ENCODE measurements at places on chromosomes 1 and 21.

DNA sequence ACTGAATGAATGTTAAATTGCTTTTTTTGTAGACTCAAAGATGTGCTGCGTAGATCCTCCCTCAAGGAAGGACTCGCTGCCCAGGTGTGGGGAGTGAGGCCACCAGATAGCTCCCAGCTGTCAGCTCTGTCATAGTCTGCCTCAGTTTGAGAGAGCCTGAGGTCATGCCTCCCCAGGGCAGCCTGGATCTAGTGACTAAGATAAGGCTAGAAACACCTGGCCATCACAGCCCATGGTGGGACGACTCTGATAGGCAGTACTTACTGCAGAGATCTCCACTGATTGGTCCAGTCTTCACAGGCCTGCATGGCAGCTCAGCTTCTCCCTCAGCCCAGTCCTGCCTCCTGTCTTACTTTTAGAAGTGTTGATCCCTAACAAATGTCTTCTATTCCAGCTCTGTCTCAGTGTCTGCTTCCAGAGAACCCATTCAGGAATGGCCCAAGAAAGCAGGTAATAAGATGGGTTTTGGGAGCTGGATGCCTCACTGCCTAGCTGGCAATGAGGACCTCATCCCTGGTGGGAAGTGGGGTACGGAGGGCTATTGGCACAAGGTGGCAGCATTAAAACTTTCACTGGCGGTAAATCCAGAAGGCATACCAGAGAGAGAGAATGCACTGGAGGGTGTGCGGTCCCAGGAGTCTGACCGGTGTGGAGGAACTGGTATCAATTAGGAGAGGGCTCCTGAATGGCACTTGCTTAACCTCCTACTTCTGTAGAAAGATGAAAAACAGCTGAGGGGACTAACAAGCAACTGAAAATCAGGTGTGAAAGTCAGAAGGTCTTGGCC, 55.3 kb upstream of the GPR37L1 start:
- DNase-seq: no peak

DNA sequence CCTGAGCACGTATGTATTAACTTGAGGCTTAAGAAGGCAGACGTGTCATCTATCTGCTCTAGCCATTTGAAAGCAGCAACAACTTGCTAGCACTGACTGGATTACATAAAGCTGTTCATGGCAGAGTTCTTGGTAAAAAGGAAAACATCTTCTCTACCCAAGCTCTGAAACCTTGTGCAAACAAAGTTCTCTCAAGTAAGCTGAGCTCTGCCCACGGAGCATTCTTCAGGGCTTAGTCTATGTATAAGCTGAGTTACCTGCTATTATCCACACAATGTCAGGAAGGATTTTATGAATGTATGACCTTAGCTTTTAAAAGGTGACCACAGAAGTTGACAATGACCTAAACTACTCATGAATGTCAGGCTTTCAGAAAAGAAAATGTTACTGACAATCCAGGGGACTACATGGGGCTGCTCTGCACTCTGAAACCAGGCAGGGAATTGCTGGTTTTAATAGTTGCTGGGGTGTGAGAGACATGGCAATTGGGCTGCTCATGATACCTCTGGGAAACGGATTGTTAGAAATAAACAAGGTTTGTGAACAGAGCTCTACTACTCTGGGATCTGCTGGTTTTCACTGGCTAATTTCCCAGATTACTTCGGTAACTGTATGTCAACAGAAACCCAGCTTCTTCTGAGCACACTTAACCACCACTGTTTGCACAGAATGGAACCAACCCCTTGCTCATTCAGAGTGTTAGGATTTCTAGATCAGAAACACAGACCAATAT, 29.6 kb upstream of the CCN1 start:
- DNase-seq: no peak

DNA sequence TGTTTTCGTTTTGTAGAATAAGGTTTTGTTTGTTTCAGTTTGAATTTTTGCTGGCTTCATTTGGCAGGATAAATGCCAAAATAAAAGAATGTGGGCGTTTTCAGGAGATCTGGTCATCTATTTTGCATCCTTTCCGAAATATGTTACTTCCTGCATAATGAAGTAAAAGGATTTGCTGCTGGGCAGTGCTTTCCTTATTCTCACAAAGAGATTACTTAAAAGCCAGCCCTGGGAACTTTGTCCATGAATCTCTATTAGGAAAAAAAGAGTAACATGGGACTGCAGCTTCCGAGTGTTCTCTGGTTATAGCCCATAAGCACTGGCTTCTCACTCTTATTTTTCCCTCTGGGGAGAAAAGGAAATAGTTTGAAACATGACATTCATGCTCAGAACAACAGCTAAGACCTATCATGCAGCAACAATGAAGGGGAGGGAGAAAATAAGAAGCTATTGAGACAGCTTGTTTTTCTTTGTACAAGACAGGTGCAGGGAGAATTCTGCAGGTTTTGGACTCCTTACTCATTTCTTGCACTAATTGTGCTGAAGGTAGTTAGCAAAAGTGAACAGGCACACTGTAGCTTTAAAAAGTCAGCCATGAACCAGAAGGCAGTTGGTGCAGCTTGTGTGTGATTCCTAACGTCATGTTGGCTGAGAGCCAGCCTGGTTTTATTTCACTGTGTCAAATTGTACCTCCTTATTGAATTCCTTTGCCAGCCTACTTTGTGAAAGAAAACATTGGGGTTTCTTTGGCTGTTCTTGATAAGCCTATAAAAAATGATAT, at the start of gene SAMD13:
Gene SAMD13, plus strand, starts transcription at position 705 of the 781 bp plus-strand sequence. CDS start 1,527 bp downstream, outside the sequence.
- DNase-seq: no peak

DNA sequence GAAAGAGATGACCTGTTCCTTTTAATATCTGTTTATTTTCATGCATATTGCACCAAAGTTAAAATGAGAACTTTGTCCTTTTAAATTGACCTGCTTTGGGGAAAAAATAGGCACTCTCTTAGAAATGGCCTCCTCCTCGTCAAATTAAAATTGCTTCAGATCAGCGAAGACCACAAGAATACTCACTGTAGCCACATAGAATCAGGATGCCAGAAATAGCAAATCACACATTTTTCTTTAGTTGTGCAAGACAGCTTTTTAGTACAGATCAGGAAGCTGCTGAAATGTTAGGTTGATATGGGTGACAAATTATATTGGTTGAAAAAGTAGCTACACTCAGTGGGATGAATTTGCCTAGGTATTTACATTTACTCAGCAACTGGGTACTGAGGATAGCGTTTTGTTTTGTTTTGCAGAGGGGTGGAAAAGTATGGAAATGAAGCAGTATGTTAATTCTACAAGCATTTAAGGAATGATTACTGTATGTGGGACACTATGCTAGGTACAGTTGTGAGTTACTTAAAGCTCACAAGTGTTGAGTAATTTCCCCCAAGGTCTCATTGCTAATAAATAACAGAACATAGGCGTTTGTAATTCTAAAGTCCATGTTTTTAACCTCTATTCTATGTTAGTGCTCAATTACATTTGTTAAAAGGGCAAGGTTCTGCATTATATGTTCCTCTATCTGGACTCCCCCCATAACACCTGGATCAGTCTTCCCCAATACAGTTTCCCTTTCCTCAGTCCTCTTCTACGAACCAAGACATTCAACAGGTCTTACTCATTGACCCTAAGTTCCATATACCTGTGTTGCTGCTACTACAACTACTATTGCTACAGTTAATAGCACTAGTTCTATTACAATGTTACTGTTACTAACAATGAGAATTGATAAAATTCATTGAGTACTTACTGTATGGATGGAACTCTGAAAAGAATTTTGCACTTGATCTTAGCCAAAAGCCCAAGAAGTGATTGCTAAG, 99.4 kb upstream of the S1PR1 start:
- no peak for DNase-seq

- DNase-seq: no peak
Measured at GRCh38 chr1:50109116-50109515, 396 bp downstream of the ELAVL4 start.

DNA sequence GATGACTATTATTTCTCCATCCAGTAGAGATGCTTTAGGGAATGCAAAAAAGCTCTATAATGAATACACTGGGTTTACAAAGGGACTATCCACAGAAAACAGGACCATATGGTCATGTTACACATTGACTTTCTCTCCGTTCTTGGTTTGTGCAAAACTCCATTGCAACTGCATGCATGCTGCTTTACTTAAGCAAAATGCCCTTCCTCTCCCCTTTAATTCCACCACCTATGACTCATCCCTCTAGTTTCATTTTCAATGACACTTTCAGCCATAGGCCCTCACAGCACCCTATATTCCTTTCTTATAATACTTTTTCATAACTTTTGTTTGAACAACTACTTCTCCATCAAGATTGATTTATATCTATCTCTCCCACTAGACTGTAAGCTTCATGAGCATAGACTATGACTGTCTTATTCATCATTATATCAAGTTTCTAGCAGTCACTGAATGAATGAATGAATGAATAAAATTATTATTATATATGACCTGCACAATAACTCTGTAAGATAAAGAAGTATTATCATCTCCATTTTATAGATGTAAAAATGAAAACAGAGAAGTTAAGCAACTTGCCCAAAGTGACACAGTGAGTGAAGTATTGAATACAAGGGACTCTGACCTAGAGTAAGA, 248.9 kb downstream of the PLPP3 start:
- DNase-seq: no peak

DNA sequence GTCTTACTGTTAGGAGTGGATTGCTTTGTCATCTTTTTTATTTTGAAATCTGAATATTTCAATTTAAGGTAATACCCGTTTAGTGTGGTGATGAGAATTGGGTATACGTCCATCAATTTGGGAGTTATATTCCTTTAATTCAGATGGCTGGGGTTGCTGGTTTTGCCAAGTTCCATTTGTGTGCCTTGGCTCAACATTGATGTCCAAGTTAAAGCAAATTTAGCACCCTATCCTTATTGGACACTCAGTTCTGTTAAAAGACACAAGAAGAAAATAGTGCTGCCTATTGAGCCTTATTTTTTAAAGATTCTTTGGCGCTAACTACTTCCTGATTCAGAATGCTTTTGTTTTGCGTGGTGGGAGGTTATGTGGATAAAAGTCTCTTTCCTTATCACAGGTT, 40.6 kb downstream of the CAMTA1 start:
- no peak for DNase-seq

DNA sequence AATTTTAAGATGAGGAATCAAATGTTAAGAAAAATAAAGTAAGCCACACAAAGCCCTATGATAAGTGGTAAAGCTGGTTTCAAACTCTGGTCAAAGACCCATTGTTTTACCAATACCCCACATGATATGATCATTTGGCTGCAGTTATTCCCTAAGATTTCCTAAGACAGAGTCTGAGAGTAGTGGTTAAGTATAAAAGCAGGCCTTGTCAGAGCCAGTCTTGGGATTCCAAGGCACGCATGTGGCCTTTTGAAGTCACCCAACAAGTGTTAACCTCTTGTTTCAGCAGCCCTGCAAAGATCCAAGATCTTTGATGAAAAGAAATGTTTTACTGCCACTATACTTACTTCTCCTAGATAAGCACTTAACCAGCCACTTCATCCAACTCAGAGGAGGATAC, 159.2 kb downstream of the SIPA1L2 start:
- DNase-seq: no peak

DNA sequence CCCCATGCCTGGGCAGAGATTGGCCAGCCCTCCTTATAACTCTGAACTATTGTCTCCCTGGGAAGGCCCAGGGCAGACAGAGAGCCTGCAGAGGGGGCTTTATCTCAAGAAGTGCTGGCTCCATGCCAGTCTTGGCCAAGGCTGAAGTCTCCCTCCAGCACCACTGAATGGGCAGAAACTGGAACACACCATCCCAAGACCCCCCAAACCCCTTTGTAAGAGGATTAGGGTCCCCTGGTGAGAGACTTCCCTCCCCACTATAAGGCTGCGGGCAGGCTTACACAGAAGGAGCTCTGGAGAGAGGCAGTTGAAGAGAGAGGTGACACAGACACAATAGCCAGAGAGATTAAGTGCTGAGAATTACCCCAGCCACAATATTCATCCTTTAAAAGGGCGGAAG, 97.2 kb downstream of the NAV1 start:
- DNase-seq: no peak

- DNase-seq: no peak
Measured at GRCh38 chr1:87305151-87305550, 23.5 kb upstream of the LMO4 start.

DNA sequence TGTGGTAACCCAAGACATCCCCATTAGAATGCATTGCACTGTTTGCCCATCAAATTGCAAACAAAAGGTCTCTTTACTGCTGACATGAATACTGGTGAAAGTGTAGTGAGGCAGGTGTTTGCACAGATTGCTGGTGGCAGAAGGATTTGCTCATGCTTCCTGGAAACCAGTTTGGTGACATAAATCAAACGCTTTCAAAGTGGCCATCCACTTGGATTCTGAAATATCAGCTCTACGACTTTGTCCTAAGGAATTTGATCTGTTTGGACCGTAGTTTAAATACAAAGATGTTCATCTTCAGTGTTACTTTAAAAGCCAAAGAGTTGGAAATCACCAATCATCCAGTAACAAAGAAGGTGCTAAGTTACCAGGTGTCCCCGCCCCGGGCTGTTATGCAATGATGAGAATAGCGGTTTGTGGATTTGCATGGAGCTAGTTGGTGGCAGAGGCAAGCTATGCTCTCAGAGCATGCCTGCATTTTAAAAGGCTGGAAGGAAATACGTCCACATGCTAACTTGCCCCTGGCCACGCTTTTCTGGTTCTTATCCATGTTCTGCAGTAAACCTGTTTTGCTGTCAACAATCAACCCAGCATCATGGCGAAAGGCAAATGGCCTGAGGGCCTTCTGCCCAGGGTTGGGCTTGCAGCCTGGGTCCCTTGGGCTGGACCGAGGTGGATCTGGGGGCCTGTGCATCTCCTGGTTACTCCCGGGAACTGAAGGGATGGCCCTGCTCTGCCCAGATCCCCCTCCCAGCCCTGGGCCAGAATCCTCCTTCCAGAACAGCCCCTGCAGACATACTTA, 49.2 kb downstream of the UMODL1 start:
- no peak for DNase-seq
